ENCODE measurements at places on chromosomes 3 and 15. TPM values are rescaled to one million over a fixed set of nuclear protein-coding genes. Genes with fewer than 3 reads are reported as not detected.

The TRIP4 gene
- total RNA-seq, result 32.9 TPM

- no peak for DNase-seq
- H3K4me1 ChIP-seq, result no peaks in the 10 kb centered on the region
- no peaks in the 10 kb centered on the region for H3K36me3 ChIP-seq
- no peaks in the 10 kb centered on the region for H3K27me3 ChIP-seq
- H3K27ac ChIP-seq, result no peak overlapping the region
These were observed 96.6 kb upstream of the CBLB start for GRCh38 chr3:105965384-105965783.

DNA sequence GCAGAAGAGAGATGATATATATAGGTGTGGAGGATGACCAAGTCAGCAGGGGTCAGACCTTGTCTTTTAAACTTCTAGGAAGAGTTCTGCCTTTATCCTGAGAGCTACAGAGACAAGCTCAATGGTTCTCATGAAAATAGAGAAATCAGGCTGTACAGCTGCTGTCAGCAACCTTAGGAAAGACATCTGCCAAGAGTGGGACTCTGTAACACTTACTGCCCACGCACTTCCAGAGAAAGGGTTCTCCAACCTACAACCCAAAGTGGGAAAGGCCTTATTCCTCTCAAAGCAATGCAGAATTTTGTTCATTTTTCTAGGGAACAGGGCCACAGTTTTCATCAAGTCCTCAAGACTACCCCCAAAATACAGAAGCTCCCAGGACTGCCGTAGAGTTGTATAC is 138.7 kb downstream of the STT3B start:
- no peak overlapping the region for H3K27ac ChIP-seq
- no peaks in the 10 kb centered on the region for H3K4me1 ChIP-seq
- no peak for DNase-seq
- H3K27me3 ChIP-seq, result no peaks in the 10 kb centered on the region
- no peaks in the 10 kb centered on the region for H3K36me3 ChIP-seq

DNA sequence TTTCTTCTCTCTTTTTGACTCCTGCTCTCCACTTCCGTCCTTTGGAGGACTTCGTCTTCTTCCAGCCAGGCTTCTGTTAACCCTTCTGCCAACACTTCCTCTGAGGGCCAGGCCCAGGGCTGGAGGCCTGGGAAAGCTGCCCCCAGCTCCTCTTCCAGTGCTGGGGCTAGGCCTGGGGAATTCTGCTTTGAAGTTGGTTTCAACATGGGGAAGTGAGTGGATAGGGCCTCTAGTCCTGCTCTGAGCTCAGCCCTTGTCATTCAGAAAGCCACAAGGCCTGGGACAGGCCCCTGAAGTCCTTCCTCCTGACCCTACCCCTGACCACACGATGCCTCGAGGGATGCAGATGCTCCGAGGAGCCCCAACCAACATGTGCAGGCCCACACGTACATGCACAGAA is 53.9 kb upstream of the HERC1 start:
- no peak overlapping the region for H3K27ac ChIP-seq
- no peak for DNase-seq
- peaks cover 22% of the 10 kb centered on the region for H3K4me1 ChIP-seq
- no peaks in the 10 kb centered on the region for H3K27me3 ChIP-seq
- no peak overlapping the region for H3K4me3 ChIP-seq

Measured in natural killer cell (primary cell).